ENCODE measurements at places on chromosomes 5 and 9.
A peak's percentile ranks its signal among the peaks of the same experiment; 100 is the strongest.

DNA sequence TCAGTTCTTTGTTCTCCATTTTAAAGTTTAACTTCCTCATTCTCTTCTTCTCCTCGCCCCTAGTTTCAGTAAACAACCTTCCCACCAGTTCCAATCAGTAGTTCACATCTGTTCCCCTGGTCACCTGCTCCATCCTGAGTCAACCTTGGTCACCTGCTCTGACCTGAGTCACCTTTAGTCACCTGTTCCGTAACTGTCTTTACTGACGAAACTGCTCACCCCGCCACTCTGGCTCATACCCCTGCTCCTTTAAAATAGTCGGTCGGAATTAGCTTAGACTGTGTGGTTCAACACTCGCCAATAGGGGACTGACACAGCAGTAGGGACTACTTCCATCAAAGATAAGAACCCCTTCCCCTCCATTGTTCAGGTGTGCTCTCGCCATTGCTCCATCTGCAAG, 76.3 kb upstream of the GPBP1 start:
- no peak for DNase-seq

DNA sequence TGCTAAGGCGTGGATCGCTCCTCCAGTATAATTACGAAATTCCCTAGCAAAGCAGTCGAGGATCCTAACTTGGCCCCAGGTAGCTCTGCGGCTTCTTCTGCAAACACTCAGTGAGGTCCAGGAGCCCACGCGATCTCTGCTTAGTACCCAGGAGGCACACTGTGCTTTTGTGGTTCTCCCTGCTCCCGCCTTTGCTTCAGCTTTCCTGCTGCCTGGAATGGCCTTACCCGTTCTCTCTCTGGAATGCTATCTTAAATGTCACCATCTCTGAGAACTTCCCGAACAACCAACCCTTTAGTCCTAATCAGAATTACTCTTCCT, 639 bp downstream of the INVS start:
- DNase-seq = no peak

GRCh38 chr9:16125629-16126028, 572.8 kb downstream of the CCDC171 start:
- DNase-seq = no peak

- no peak for DNase-seq
These were observed 55.1 kb upstream of the LVRN start for GRCh38 chr5:115907177-115907576.

- no peak for DNase-seq
These were observed at the start of gene ANXA1 for GRCh38 chr9:73151653-73152542. TSS of gene ANXA1 (plus strand) at chr9:73151865. CDS start at chr9:73158536, 6,671 bp downstream.

GRCh38 chr9:37370968-37371563, 51.4 kb upstream of the GRHPR start:
- no peak for DNase-seq

DNA sequence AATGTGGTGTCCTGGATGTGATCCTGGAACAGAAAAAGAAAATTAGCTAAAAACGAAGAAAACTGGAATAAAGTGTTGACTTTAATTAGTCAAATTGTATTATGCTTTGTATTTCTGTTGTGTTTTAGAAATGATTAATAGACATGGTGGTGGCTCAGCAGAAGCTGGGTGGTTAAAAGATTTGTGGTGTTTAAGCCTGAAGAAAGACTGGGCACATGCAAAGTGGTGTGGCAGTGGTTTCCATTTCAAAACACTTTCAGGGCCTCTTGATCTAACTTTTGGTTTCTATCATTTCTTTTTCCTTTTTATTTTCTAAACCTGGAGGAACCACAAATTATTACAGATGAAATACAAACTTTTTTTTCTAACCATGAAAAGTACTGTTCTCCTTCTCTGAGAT, 44.1 kb downstream of the ADGRV1 start:
- DNase-seq = no peak

DNA sequence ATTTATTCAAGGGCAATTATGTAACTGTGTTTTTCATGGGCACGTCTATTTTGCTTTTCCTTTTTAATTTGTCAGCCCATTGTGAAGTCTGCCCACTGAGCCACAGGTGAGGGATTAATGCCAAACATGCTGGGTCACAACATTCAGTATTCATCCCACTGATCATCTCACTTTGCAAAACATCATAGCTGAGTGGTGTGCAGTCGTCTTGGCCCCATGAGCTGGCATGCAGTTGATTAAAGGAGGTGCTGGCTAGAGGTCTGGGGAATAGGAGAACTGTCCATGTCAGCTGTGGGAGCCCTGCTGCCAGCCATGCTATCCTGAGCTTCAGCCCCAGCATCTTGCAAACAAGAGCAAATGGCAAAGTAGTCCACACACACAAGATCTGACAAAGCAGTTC, 11.7 kb upstream of the ESM1 start:
- DNase-seq = no peak

DNA sequence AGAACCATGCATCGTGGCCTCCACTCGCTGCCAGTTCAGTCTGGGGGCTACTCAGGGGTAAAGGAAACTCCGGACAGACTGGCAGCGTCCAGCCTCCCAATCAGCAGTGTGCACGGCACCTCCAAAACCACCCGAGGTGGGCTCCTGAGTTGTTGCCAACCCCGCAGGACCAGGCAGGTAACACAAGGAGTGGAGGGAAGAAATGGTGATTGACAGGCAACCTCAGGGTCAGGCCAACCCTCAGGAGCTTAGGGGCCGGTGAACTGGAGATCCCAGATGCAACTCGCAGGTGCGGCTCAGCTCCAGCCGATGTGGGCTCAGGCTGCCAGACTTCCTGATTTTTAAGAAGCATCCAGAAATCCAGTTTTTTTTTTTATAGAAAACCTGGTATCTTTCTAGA, 37.3 kb upstream of the AKNA start:
- DNase-seq = no peak

DNA sequence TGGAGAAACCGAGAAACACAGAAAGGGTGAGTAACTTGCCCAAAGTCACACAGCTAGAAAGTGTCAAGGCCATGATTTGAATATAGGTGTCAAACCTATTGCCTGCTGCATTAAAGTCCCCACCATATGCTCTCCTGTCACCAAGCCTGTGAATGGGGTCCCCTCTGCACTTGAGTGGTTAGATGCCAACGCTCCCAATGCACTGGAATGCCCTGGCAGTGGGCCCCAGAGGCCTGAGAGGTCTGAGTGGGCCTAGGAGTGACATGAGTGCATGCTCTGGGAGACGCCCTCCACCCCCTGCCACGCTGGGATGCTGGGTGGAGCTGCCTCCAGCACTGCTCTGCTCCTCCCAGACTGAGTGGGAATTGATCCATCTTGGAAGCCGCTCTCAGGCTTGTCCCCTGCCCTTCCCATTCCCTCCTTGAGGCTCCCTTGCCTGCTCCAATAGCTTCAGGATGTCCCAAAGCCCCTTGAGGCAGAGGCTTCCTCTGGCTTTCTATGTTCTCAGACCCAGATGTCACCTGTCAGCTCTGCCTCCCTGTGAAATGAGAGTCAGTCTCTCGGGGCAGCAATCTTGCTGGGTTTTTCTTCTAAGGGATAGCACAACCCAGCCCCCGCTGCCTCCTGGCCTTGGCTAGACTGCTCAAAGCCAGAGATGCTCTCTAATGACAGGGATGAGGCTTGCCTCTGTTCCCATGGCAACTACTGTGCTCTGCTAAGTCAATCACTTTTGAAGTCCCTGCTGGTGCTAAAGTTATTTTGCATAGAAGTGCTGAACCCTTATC, 6.6 kb upstream of the ARSI start:
- DNase-seq = no peak

GRCh38 chr5:60330236-60330635, 369.7 kb downstream of the DEPDC1B start:
- no peak for DNase-seq

DNA sequence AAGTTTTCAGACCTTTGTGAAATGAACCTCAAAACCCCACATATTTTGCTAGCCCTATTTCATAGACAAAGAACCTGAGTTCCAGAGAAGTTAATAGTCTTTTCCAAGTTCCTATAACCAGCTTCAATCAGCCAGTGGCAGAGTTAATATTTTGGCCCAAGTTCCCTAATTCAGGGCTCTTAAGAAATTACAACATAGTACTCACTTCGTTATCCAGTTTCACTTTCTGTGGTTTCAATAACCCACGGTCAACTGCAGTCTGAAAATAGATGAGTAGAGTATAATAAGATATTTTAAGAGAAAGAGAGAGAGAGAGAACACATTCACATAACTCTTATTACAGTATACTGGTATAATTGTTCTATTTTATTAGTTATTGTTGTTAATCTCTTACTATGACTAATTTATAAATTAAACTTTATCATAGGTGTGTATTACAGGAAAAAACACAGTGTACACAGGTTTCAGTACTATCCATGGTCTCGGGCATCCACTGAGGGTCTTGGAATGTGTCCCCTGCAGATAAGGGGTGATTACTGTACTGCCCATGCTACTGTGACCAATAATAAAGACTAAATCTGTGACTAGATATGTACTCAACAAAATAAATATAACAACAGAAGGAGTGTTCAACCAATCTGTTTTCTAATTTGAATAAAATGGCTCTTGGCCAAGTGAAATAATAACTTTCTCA, 9.3 kb upstream of the MYOT start:
- no peak for DNase-seq

GRCh38 chr5:108587821-108588220, 159.9 kb upstream of the FER start:
- DNase-seq = no peak

DNA sequence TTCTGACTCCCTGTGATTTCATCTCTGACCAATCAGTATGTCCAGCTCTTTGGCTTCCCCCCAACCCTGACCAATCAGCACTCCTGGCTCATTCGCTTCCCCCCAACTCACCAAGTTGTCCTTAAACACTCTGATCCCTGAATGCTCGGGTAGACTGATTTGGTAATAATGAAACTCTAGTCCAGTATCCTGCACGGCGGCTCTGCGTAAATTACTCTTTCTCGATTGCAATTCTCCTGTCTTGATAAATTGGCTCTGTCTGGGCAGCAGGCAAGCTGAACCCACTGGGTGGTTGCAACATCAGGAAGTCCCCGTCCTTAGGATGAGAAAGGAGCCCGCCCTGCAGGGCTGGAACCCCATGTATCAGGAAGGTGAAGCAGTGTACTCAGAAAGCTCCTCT, 10.4 kb downstream of the FCN2 start:
- DNase-seq = no peak

GRCh38 chr9:127557998-127558546, 54.0 kb upstream of the STXBP1 start:
- no peak for DNase-seq

GRCh38 chr5:31464081-31464480, 67.8 kb downstream of the DROSHA start:
- no peak for DNase-seq

GRCh38 chr5:146718609-146719008, 159.9 kb downstream of the PPP2R2B start:
- no peak for DNase-seq

DNA sequence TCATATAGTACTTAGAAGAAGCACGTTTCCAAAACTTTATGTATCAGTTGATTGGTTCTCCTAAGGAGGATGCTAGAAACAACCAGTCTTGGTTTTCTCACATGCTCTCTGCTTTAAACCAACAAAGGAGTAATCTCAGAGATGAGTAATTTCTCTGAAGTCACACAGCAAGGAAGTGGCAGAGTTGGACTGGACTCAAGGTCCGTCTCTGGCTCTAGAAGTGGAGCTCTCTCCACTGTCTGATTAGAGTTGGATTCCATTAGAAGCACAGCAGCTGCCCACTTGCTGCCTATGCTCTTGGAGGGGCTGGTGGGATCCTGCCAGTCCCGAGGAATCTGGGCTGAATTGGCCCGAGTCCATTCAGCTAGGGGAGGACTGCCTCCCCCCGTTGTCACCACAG, 21.0 kb downstream of the RALGPS1 start:
- DNase-seq = no peak

- no peak for DNase-seq
These were observed 23.7 kb downstream of the KIAA1191 start for GRCh38 chr5:176337913-176338312.

- DNase-seq = peak; percentile 31
These were observed 131.5 kb downstream of the AGTPBP1 start for GRCh38 chr9:85610074-85610860.

GRCh38 chr9:98504298-98505282, 204.1 kb downstream of the GABBR2 start:
- no peak for DNase-seq

DNA sequence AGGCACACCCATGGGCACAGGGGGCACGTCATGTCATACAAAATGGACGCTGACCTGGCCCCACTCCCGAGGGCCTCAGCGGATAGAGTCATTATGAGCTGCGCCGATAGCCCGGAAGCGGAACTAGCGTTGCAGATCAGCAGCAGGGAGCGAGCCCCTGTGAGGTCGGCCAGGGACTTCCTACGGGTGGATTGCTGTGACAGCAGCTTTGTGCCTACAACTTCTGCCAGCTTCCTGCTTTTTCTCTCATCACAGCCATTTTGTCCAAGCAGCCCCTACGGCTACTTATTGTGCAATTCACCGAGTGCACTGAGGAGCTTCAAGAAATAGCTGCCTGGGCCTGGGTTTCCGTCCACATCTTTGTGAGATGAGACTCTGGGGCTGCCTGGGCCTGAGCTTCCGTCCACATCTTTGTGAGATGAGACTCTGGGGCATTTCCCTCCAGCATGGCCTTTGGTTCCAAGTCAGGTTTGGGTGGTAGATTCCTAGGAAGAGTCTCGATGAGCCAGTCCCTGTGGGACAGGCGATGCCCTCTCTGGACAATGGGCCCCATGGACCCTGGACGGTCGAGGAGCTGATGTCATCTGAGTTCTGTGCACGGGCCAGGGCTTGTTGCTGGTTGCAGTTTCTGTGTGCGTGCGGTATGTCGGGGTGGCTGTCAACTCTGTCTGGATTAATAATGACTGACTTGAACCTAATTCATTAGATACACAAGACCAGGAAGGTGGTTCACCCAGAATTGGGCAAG, 67.0 kb upstream of the GNE start:
- no peak for DNase-seq

- DNase-seq = no peak
These were observed 193.1 kb downstream of the DCP2 start for GRCh38 chr5:113169720-113170119.

- DNase-seq = no peak
These were observed 990.6 kb upstream of the TYRP1 start for GRCh38 chr9:11702548-11702947.

DNA sequence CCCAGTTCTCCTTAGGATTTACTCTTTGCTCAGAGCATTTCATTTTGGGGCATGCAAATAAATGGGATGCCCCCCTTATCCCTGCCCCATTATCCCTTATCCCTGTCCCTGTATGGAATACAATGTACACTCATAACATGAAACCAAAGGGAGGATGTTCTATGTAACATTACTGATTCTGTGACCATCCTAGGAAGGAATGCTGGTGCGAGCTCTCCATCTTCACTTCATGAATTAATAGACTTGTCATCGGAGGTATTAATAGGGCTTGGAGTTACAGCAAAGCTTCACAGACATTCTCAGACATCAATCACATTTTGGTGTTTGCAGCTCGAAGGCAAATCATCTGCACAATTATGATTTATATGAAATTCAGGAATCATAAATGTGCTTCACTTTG, 20.4 kb upstream of the PIK3R1 start:
- no peak for DNase-seq

DNA sequence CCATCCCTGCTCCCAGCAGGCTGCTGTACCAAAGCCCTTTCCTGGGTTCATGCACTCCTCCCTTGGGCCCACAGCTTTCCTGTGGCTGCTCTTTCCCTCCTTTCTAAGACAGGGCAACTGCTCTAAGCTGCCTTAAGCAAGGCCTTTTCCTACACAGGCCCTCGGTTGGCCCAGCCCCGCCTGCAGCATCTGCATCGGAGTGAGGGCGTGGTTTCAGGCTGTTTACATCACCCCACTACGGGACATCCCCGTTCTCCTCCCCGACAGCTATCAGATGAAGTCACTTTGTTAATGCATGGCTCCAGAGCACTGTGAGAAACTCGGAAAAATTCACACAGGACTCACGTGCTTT, 3.4 kb downstream of the DPH7 start:
- DNase-seq = peak; percentile 24

Data from activated T-cell treated with anti-CD3 and anti-CD28 coated beads, Interleukin-2, amount 50 U/mL, for 72 hours (primary cell).